ENCODE measurements at places on chromosomes 11 and 22. TPM values are rescaled to one million over a fixed set of nuclear protein-coding genes. Genes with fewer than 3 reads are reported as not detected.

The NAALAD2 gene
- not detected for total RNA-seq

The NPTXR gene
- total RNA-seq: 9.3 TPM

The PRR33 gene
- not detected for total RNA-seq

The C11orf97 gene
- total RNA-seq: not detected

The LRRC51 gene
- 6.9 TPM for total RNA-seq

The SAA4 gene
- not detected for total RNA-seq

The VWCE gene
- 0.28 TPM for total RNA-seq

The INS gene
- not detected for total RNA-seq

The FOLR1 gene
- 0.24 TPM for total RNA-seq

The ENTHD1 gene
- total RNA-seq: not detected

The CARD10 gene
- total RNA-seq: 31.2 TPM

The OR1S1 gene
- not detected for total RNA-seq

The TSGA10IP gene
- not detected for total RNA-seq

The CYP2D6 gene
- total RNA-seq: 0.27 TPM

The CTR9 gene
- 23.8 TPM for total RNA-seq

The PANX2 gene
- 6.5 TPM for total RNA-seq

The KLHL35 gene
- 1.0 TPM for total RNA-seq

The CTSW gene
- total RNA-seq: 0.07 TPM

The B4GALNT4 gene
- 14.8 TPM for total RNA-seq

The ZNF408 gene
- total RNA-seq: 19.1 TPM

The LRRC74B gene
- total RNA-seq: not detected

The MRPL23 gene
- total RNA-seq: 143 TPM

The ZMAT5 gene
- total RNA-seq: 19.0 TPM

The KBTBD4 gene
- 19.4 TPM for total RNA-seq

The OR51A4 gene
- total RNA-seq: not detected

The SLC22A25 gene
- total RNA-seq: not detected

The MYO18B gene
- 0.08 TPM for total RNA-seq

The SHISAL1 gene
- 2.7 TPM for total RNA-seq

The SCUBE2 gene
- total RNA-seq: 0.44 TPM

The RCOR2 gene
- 0.91 TPM for total RNA-seq

Data from A549 treated with dexamethasone at 1 μM for 4 hours (cell line).